ENCODE measurements at places on chromosomes 5 and 9. TPM values are rescaled to one million over a fixed set of nuclear protein-coding genes. Genes with fewer than 3 reads are reported as not detected.

The AKNA gene
- 13.4 TPM for total RNA-seq

The HAVCR1 gene
- not detected for total RNA-seq

The CAMK4 gene
- 9.4 TPM for total RNA-seq

The SCAMP1 gene
- total RNA-seq, result 30.7 TPM

The SOHLH1 gene
- not detected for total RNA-seq

The INSL4 gene
- not detected for total RNA-seq

The IFNA21 gene
- not detected for total RNA-seq

The RNF183 gene
- not detected for total RNA-seq

The PCDHGC4 gene
- total RNA-seq, result 15.9 TPM

DNA sequence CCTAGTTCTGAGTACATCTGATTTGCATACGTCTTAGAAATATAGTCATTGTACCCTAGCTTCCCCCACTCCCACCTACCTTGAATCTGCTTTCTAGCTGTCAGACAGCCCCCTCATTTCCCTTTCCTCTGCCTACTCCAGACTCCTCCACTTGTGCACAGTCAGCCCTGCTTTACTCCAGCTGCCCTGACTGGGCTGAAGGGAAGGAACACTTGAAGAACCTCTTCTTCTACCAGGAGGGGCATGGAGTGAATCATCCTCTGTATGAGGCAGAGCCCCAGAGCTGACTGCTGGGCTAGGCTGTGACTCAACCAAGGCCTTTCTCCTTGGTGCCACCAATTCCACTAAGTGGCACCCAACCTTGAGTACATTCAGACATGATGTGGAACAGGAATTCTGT is 18.1 kb upstream of the ZFR start:
- no peak for DNase-seq

GRCh38 chr9:136901516-136902258 is 15.4 kb downstream of the TRAF2 start:
- DNase-seq, result no peak

DNA sequence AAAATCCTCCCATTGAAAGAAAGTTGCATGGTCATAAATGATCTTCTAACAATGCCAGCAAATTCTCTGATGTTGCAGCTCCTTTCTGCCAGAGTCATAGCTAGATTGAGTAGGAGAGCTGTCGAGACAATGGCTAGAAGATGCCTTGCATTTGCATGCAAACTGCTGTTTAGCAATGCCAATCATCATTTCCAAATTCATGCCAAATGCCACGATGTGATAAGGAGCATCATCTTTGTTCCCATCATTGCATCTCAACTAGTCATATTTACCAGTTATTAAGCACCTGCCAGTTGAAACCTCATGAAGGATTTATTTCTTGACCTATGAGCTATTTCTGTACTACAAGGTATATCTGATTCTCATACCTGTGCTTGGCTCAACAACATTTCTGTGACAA is 246.4 kb upstream of the PIK3R1 start:
- DNase-seq, result no peak

- DNase-seq, result no peak
These were observed 210.8 kb downstream of the NFIB start for GRCh38 chr9:14103115-14103514.

- DNase-seq, result no peak
These were observed 658.3 kb upstream of the WWC1 start for GRCh38 chr5:167633114-167633513.

DNA sequence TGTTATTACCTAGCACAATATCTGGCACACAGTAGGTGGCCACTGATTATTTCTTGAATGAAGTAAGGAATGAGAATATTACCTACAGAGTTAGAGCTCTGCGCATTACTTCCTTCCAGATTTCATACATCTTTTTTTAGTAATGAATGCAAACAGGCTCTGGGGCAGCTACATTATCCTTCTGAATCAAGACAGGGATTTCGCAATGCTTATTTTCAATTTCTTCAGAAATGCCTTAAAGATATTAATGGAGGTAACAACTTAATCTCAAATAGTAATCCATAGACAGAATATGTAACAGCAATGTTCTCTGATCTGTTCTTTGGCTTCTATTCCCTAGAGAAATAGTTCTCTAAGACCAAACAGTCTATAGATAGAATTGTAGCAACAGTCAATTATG is 32.6 kb downstream of the CDKN2A start:
- DNase-seq, result no peak

- DNase-seq, result no peak
These were observed 11.1 kb downstream of the UBAP2 start for GRCh38 chr9:34037626-34038025.

DNA sequence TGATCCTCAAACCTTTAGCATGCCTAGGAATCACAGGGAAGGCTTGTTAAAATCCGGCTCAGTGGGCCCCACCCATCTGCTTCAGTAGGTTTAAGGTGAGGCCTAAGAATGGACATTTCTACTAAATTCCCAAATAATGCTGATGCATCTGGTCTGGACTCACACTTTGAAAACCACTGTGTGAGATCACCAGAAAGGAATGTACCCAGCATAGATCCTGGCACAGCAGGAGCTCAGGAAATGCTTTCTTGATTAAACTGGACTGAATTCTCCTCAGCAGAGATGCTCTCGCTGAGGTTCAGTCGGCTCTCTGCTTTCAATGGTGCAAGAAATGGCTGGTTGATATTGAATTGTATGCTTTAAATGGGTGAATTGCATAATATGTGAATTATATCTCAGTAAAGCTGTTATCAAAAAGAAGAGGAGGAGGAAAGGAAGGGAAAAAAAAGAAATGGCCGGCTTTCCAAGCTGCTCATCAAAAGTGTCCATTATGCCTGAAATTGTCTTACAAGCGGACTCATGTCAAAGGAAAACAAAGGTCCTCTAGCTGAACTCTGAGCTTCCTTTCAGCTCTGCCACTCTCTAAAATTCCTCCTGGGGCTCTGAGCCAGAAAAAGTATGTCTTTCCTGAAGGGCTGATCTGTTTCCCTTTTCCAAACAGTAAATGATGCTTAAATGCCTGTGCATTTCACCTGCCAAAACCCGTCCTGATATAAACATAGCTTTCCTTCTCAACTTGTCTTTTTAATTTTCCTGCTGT is 77.6 kb upstream of the SAP30L start:
- DNase-seq, result no peak

GRCh38 chr5:168867241-168867640 is 288.1 kb upstream of the PANK3 start:
- no peak for DNase-seq

- no peak for DNase-seq
These were observed 50.2 kb upstream of the BARX1 start for GRCh38 chr9:94005272-94005901.

GRCh38 chr9:6703898-6704639 is 53.7 kb upstream of the KDM4C start:
- DNase-seq, result peak; percentile 45

DNA sequence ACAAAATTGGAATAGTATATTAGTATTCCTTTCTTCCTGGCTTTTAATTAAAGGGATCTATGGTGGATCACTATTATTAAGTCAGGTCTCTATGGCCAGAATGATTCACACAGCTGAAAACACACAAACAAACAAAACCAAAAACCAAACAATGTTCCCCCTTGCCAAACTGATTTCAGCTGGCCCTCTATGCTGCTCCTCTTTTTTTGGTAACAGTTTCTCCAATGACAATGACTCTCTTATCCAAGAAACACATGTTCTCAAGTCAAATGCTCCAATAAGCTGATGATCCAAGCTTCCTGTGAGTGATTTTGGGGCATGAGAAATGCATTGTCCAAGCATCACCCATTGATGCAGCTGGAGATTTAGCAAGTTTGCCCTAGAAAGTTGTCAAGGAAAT is 193.4 kb upstream of the TUT7 start:
- DNase-seq, result no peak

DNA sequence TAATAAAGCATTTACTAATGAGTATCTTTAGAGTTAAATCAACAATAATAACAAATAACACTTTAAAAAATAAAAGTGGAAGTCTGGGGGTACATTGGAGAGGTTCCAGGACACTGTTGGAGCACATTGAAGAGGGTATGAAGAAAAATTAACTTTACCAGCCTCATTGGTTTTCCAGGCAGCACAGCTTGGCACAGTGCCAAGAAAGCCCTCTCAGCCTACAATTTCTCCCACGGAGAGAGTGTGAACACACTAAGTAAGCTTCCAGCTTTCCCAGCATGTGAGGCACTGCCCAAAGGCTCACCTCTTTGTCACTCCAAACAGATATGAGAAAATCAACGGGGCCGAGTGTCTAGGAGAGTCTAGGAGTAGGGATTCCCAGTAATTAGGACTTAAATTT is 1912.8 kb upstream of the NUDT12 start:
- DNase-seq, result no peak

DNA sequence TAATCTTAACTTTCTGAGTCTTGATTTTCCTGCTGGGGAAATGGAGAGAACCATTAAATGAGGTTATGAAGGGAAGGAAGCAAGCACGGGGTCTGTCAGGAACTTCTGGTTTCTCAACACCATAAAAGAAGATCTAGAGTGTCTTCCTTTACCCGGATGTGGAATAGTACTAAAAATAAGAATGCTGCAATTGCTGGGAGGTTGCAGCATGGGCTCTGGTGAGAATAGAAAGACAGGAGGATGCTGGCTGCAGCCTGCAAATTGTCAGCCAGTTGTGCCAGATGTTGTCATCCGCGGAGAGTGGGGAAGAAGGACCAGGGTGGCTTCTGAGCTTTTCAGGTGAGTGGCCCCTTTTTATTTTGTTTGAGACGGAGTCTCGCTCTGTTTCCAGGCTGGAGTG is 69.3 kb upstream of the STC2 start:
- no peak for DNase-seq

- no peak for DNase-seq
These were observed 4.6 kb downstream of the LMAN2 start for GRCh38 chr5:177346820-177347219.

- DNase-seq, result no peak
These were observed 27.9 kb downstream of the AMBP start for GRCh38 chr9:114050226-114050568.

DNA sequence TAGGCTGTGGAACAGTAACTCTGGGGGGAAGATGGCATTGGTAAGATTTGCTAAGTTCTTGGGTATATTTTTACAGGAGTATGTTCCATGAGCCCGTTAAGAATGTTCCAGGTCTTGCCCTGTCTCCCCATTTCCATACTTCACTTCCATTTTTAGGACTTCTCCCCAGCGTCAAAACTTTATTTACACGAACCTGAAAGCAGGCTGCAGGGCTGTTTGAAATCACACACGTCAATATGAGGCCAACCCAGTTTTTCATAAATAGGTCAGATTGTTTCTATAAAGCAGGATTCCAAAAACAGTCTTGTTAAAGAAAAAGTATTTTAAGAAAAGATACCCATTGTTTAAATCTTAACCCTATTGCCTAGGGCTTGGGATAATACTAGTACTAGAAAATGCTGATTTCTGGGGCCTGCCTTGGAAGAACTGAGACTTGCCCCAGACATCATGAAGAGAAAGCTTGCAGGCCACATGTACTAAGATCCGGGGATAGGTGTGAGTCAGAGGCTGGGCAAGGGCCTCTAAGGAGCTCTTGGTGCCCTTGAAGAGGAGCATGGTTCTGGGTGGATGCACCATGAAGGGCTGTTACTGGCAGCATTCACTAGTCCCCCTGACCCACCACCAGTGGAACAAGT is 24.2 kb downstream of the TRIO start:
- DNase-seq, result no peak

DNA sequence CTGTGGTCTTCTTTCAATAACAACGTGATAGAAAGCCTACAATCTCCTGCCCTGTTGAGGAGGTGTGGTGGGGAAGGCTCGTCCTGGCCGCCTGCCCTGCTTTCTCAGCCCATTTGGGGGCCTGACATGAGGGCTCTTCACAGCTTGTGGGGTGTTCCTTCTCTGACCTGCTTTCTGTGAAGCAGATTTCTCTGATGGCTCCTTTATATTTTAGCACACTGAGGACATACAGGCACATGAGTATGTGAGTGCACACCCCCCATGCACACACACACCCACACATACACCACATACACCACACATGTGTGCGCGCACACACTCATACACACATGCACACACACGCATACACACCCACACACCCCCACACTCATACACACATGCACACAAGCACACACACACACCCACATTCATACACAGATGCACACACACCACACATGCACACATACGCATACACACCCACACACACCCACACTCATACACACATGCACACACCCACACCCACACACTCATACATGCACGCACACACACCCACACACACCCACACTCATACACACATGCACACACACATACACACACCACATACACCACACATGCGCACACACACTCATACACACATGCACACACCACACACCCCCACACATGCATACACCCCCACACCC is 117.5 kb downstream of the COL5A1 start:
- DNase-seq, result no peak

- DNase-seq, result no peak
These were observed 327.0 kb downstream of the IZUMO3 start for GRCh38 chr9:24218656-24219055.

DNA sequence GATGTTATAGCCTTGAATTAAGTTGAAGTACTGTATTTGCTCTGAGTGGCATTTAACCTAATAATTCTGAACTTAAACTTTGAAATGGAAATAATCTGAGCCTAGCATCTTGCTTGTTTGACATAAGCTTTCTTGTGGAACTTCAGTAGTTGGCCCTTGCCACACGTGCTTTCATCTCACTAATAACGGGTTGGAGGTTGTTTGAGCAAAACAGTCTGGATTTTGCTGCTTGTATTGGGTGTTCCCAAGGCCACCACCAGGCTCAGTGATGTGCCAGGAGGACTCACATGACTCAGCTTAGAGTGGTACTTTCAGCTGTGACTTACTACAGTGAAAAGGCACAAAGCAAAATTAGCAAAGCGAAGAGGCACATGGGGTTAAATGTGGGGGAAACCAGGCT is 35.7 kb downstream of the SECISBP2 start:
- no peak for DNase-seq
